ENCODE measurements at places on chromosomes 16 and 17.

GRCh38 chr17:12856416-12856815 lies 67.1 kb downstream of the ARHGAP44 start:
- no peak for DNase-seq

DNA sequence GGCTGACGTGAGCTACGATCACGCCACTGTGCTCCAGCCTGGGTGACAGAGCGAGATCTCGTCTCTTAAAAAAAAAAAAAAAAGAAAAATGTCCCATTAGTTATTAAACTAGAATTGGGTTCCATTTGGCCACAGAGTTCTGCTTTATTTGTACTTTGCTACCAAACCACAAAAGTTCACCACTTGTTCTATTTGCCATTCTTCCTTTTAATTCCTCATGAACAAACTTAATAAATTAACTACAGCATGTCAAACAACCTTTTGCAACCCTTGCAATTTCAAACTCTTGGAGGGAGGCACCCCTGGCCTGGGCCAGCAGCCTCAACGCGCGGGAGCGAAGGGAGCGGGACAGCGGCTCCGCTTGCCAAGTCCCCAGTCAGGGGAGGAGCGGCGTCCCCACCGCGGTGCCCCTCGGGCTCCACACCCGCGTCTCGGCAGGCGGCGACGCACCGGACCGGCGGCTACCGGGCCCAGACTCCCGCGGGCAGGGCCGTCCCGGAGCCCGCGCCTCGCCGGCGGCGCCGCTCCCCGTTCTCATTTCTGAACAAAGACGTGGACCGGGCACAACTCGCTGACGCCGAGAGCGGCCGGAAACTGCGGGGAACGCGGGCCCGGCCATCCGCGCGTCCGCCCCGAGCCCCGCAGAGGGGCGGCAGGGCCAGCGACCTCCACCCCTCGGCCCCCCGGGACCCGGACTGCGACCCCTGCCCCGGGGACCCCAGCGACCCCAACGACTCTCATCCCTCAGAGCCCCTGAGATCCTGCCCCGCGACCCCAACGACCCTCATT lies 775 bp downstream of the CYTH1 start:
- DNase-seq = peak; percentile 60

- no peak for DNase-seq
Observed at GRCh38 chr17:60169921-60170817, 20.4 kb downstream of the CA4 start.

GRCh38 chr17:74543891-74544760 lies 1.8 kb downstream of the CD300C start:
- DNase-seq = no peak

- DNase-seq = no peak
Observed at GRCh38 chr16:77276661-77277060, 77.5 kb downstream of the SYCE1L start.

GRCh38 chr17:81053041-81053970 lies 18.4 kb downstream of the BAIAP2 start:
- no peak for DNase-seq

DNA sequence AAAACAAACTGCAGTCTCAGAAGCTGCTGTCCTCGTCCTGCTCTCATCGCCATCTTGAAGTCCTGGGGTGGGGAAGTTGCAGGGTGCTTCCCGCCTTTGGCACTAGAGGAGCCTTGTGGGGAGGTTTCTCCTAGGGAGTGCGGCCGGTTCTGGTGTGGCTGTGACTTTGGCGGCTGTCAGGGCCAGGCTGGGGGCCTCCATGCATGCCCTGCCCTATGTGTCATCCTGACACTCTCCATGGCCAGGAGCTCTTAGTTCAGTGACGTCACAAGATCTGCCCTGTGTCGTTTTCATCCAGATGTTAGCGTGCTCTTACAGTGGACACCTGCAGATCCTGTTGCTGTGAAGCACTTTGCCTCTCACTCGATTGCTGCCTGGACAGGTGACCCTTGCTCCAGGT lies 49.6 kb downstream of the PLD6 start:
- no peak for DNase-seq

- DNase-seq = no peak
Observed at GRCh38 chr16:66474750-66475199, 47.7 kb downstream of the BEAN1 start.

DNA sequence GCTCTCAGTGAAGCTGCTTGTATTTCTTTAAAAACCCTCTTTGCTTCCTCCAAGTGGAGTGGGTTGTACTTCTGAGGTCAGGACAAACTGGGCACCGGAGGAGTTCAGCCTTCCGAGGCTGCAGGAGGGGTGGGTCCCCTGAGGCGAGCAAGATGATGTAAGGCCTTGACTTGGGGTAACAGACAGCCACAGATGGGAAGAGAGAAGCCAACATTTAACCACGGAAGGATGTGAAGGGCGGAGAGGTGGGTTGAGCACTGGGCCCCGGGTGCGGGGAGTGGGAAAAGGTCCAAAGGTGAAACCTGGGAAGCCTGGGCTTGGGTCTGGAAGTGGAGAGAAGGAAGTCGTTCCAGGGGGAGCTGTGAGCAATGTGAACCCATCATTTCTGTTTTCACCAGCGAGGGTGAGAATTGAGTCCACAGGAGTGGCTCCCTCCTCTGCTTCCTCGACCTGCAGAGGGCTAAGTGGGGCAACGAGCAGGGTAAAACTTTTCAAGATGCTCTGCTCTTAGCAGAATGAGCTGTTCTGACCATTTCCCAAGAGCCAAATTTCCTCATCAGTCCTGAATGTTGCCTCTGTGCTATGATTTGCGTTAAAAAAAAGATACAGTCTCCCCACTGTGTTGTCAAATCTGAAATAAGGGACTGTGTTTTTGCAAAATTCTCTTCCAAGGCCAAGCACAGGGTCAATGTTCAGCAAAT lies 137.7 kb upstream of the CRHR1 start:
- DNase-seq = no peak
